ENCODE measurements at places on chromosomes 11 and 22. TPM values are rescaled to one million over a fixed set of nuclear protein-coding genes. Genes with fewer than 3 reads are reported as not detected.

The MTFP1 gene
- total RNA-seq, result 17.8 TPM

The MN1 gene
- 2.4 TPM for total RNA-seq

The SOX6 gene
- 2.5 TPM for total RNA-seq

The DNAJB7 gene
- not detected for total RNA-seq

The CHADL gene
- total RNA-seq, result 1.4 TPM

The ROM1 gene
- total RNA-seq, result 1.9 TPM

The MED15 gene
- 16.1 TPM for total RNA-seq

The TRIM29 gene
- 1,029 TPM for total RNA-seq

The H19 gene
- 3.8 TPM for total RNA-seq

The TMEM225 gene
- not detected for total RNA-seq

The UPK3A gene
- total RNA-seq, result not detected

The CDC45 gene
- total RNA-seq, result 0.21 TPM

The TBX1 gene
- 7.9 TPM for total RNA-seq

The CCDC117 gene
- total RNA-seq, result 14.5 TPM

The MMP12 gene
- total RNA-seq, result not detected

The PGGHG gene
- 5.5 TPM for total RNA-seq

The KRTAP5-11 gene
- not detected for total RNA-seq

The TSGA10IP gene
- total RNA-seq, result not detected

The ZBTB3 gene
- 9.2 TPM for total RNA-seq

The MS4A6A gene
- total RNA-seq, result not detected

The TRIM49D1 gene
- not detected for total RNA-seq

The OR2AT4 gene
- not detected for total RNA-seq

The GPHA2 gene
- total RNA-seq, result not detected

The OR2AG1 gene
- not detected for total RNA-seq

The OR51B5 gene
- total RNA-seq, result not detected

The NECTIN1 gene
- total RNA-seq, result 414 TPM

The ANKRD49 gene
- 20.5 TPM for total RNA-seq
